Uterus (tissue), 4 donors: ENCODE measurements at places on chromosomes 3 and 15.

GRCh38 chr3:14203521-14204079, 25.0 kb downstream of the LSM3 start:
- DNase-seq = peak; percentile 76

DNA sequence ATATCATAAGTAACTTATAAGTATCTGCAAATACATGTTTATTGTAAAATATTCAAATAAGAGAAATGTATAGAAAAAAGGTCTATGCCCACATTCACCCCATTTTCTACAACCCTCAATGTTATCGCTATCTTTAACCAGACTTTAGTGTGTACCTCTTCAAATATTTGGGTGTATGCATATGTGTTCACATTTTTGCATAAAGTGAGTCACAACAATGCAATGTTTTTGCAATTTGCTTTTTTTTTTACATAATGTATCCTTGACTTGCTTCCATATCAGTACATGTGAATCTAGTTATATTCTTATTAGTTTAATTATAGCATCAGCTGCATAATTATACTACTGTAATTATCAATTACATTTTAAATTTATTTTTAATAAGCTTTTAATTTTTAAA, 117.3 kb upstream of the LYSMD4 start:
- DNase-seq = no peak

DNA sequence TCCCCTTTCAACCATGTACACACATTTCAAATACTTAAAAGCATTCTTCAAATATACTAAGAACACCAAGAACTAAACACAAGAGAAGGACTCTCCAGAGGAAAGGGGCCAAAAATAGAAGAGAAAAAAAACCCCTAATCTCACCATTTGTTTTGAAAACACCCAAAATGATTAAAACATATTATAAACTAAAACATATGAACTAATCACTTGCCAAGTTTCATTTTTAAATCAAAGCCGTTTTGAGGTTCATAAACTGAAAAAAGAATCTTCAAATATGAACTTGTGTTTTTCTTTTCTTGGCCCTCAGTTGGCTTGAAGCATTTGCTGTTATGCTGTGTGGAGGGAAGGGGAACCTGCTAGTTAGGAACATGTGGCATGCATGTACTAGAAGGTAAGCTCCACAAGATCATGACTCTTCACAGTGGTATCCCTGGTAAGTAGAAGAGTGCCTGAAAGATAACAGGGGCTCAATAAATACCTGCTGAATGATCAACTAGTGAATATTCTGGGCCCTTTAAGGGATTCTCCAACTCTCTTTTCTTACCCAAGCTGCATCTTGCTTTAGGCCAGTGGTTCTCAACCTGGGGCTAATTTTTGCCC, 224.5 kb downstream of the TIGIT start:
- no peak for DNase-seq

GRCh38 chr3:172096881-172097420, 57.6 kb downstream of the FNDC3B start:
- DNase-seq = no peak

- no peak for DNase-seq
Measured at GRCh38 chr15:81758818-81759284, 287.0 kb downstream of the MEX3B start.
